A673 (cell line): ENCODE measurements at places on chromosomes 11 and 22.

GRCh38 chr11:1461826-1462697 is 24.5 kb downstream of the MOB2 start:
- no peak for DNase-seq

- no peak for DNase-seq
These were observed 27.6 kb downstream of the KCTD17 start for GRCh38 chr22:37079158-37079557.

DNA sequence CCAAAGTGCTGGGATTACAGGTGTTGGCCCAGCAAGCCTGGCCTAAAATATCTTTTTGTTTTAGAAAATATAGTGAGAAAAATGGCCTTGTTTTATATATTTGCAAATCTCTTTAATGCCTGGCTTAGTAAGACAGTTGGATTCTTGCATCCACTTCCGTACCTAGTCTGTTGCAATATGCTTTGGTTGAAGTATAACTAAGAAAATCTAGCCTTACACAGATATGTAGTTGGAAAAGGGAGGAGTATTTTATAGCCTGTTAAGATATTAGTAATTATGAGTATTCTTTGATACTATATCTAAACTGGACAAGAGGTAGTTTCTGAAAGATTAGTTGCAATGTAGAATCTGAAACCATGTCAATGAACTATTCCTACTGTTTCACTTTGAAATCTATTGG is 65.1 kb downstream of the ZNRF3 start:
- DNase-seq, result no peak

- DNase-seq, result no peak
These were observed 63.8 kb upstream of the THY1 start for GRCh38 chr11:119486691-119487259.

DNA sequence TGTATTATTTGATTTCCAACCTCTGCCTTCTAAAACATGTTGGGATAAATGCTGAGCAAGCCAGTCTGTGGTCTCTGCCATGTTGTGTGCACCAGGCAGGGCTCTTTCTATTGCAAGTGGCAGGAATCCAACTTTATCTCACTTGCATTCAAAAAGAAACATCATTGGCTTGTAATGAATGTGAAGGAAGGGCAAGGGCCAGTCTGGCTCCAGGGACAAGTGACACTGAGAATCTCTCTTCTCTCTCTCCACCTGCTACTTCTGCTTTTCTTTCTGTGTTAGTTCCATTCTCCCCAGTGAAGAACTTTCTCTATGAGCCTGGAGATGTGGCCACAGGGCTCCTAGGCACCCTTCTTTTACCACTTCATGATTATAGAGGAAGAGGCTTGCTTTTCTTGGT is 329.9 kb upstream of the NCAM1 start:
- no peak for DNase-seq

GRCh38 chr11:56706486-56706885 is 7.6 kb downstream of the OR9G1 start:
- DNase-seq, result no peak

DNA sequence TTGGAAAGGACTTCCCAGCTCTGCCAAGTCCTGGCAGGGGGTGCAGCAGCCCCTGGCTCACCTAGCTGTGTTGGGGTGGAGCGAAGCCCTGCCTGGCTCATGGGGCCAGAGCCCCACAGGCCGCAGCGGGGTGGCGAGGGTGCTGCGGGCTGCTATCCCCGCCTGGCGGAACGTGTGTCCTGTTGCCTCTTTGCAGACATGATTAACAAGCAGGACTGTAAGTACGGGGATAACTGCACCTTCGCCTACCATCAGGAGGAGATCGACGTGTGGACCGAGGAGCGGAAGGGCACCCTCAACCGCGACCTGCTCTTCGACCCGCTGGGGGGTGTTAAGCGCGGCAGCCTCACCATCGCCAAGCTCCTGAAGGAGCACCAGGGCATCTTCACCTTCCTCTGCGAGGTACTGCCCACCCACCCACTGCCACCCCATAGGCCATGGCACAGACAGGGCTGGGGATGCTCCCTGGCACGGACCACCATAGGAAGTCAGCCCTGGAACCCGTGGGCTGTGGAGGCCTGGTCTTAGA is 35.9 kb upstream of the TEF start:
- no peak for DNase-seq

GRCh38 chr11:126465573-126466188 is 110.2 kb downstream of the ST3GAL4 start:
- DNase-seq, result peak; percentile 92
